Stimulated activated CD8-positive, alpha-beta memory T cell treated with anti-CD3 and anti-CD28 coated beads, Interleukin-4, amount 100 ng/mL, for 1 hour (primary cell): ENCODE measurements at places on chromosomes 6 and 20.

DNA sequence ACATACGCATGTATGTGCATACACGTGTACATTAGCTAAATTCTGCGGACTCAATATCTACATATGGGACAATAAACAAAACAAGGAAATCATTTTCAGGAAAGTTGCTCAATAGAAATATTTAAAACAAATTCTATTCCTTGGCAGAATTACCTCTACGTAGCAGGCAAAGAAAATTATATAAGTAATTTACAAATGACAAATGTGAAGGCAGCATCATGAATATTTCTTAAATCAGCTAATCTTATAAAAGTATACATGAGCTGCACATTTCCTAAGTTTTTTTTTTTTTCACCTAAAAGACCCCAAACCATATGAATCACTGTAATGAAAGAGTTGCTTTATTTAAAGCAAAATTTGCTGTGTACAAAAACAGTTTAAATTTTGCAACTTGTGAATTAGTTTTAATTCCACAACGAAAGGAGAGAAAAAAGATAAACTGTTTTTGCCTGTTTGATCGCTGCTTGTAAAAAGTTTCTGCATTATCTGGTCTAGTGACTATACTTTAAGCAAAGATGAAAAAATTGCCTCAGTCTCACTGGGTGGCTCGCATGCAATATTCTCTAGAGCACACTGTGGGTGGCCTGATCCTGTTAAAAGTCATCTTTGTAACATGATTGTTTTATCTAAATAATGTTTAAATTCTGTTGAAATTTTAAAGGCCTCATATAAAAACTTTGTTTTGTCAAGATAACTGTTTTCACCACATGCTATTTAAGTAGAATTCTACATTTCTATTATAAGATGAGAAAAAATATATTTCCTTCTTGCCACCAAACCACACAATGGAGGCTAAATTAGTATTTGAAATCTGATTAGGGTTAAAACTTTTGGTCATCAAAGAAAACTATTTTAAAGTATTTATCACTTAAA lies 57.1 kb downstream of the HUS1B start:
- no peak for DNase-seq

GRCh38 chr6:151038616-151039015 lies 173.1 kb downstream of the MTHFD1L start:
- no peak for DNase-seq

DNA sequence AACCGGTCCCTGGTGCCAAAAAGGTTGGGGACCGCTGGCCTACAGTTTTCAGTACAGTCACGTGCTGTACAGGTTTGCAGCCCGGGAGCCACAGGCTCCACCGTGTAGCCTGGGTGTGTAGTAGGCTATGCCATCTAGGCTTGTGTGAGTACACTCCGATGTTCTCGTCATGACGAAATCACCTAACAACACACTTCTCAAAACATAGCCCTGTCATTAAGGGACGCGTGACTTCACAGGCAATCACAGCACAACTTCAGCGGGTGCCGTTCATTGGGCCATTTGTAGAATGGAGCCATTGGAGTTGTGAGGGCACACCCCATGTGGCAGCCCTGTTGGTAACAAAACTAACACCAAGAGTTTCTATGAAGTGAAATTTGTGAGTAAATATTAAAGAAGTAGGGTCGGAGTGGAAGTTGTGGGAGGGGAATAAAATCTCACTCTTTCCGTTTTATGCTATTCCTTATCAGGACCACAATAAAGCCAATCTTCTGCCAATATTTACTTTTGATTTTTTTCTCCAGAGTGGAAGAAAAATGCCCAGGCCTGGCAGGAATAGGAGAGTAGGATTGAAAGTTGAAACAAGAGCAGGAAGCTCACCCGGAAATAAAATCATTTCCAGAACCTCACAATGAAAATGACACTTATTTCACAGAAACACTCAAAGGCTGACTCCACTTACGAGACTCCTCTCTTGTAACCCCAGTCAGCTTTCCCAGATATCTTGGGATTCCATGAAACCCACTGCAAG lies 63.7 kb upstream of the PTPN1 start:
- DNase-seq = no peak

DNA sequence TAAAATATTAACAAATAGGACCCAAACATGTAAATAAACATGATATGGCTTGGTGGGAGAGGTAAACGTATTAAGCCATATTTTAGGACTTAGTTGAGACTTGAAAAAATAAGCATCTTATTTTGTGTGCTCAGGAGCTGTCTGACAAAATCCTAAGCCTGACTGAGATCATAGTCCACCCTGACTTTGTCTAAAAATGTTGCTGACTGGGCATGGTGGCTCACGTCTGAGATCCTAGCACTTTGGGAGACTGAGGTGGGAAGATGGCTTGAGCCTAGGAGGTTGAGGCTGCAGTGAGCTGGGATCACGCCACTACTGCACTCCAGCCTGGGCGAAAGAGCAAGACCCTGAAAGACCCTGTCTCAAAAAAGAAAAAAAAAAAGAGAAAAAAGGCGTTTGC lies 52.1 kb downstream of the AIG1 start:
- DNase-seq = no peak

GRCh38 chr6:131954775-131955107 lies 3.6 kb upstream of the CCN2 start:
- no peak for DNase-seq

DNA sequence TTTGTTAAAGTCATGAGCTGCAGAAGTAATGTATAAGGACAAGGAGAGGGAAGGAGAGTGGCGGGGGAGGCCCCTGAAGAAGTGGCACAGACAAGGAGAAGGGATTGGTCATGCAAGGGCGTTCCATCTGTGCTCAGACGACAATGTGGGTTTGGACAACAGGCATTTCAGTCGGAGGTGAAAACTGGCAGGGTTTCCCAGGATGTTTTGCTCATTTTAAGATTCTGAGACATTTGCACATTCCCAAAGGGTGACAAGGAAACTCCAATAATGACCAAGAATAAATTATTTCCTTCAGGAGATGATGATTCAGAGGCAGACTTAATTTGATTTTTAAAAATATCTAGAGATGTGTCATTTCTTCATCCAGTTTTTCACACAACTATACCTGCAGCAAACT lies 181.8 kb downstream of the HIVEP2 start:
- DNase-seq = no peak

GRCh38 chr20:32205843-32206759 lies 1.4 kb downstream of the PLAGL2 start:
- no peak for DNase-seq

GRCh38 chr20:61644378-61645076 lies 392.5 kb downstream of the CDH4 start:
- no peak for DNase-seq

DNA sequence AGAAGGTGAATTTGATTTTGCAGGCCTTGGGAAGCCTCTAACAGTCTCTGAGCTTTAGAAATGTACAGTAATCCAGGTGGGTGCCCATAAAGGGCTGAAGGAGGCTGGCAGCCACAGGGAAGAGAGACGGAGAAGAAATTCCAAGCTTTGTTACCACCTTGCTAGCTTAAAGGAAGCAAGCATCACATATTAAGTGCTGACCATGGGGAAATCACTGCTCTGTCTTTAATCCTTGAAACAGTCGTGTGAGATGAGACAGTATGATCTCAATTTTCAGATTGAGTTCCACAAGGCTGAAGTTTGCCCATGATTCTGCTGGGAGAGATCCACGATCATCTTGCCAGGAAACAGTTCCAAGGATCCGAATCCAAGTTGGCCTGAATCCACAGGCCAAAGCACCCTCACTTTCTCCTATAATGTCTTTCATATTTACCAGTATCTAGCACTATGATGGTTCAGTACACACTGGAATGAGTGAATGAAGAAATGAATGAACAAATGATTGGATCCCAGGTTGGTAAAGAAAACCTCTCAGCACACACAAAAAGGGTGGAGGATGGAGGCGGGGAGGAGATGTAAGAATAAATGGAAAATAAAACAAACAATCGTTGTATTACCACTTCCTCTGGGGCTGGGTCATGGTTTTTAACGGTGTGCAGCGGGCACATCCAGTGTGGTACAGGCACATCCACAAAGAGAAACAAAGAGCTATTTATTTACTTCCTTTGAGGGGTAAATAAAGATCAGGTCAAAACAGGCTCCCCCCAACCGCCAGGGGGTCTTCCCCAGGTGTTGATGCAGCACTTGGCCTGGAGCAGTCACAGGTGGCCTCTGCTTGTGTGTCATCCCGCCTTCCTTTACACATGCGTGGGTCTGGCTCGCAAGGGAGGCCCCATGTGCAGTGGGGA lies 28.2 kb upstream of the TAF8 start:
- no peak for DNase-seq

- DNase-seq = no peak
Observed at GRCh38 chr20:50472693-50473664, 37.2 kb upstream of the PTPN1 start.

DNA sequence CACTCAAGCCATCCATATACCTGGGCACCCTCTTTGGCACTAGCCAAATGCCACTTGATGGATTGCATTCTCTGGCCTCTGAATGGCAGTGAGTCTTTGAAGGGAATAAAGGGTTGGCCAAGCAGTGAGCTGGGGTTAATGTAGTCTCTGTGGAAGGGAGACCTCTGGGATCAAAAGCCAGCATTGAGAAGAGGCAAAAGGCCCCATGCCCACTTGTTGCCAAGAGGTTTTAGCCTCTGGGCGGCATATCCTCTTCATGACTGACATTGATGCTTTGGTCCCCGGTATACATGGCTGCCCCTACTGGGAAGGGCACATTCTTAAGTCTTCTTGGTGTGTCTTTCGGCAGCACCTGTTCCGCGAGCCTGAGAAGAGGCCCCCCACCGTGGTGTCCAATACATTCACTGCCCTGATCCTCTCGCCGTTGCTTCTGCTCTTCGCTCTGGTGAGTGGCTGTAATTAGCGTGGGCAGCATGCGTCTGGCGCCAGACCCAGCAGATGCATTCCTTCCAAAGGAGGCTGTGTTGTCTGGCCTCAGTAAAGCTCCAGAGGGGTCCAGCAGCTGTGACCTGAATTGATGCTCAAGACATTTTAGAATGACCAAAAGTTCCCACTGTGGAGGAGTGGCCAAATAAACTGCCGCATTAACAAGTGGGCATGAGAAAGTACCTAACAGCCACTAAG lies 29.5 kb downstream of the GHRH start:
- no peak for DNase-seq

DNA sequence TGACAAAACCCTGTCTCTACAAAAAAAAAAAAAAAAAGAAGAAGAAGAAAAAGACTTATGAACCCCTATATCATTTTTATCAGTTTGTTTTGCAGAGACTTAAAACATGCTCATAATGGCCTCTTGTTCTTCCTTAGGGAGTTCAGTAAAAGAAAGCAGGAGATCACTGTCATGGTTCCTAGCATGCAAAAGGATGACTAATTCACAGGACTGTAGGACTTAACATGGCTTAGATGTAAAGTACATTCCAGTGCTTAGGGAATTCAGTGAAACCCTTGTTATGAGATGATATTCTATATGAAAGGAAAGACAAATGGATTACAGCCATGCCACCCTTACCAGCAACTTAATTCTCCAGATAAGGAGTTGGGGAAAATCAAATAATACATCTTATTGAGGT lies 29.5 kb downstream of the EEF1A1 start:
- no peak for DNase-seq

GRCh38 chr20:64100946-64101688 lies 6.2 kb downstream of the NPBWR2 start:
- no peak for DNase-seq

DNA sequence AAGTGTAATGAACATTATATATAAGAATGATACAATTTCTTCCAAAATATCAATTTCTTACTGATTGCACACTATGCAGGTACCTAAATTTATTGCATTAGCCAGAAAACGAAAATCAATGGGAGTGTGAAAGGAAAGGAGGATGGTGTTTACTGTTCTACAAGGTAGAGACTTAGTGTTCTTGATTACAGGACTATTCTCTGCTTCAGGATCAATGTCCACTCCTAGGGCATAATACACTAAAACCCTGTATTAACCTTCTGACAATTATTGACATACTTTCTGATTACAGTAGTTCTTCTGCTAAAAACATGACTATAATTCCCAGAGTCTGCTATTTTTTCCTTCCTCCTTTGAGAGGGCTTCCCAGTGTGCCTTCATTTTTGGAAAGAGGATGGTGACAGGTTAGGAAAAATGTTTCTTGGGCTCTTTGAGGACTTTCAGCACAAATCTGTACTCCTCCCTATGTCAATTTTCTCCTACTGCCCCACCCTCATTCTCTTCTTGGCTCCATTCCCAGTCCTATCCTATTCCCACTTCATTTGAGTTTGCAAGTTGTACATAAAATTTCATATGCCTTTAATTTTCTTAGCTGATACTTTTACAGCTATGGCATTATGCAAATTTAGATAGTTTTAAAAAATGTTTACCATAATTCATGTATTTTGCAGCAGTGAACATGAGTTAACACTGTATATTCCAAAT lies 278.9 kb downstream of the CENPW start:
- DNase-seq = no peak

DNA sequence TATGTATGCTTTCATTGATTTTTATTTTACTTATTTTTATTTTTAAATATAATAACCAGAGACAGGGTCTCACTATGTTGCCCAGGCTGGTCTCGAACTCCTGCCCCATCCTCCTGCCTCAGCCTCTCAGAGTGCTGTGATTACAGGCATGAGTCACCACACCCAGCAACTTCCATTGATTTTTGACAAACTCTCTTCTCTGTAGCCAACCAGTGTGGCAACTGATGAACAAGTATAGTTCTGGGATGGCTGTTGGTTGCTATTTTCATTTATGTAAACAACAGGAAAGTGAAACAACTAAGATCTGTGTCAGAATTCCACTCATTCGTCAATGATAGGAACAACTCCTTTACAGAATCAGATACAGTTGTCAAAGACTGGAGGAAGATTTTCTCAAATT lies 356.7 kb upstream of the JARID2 start:
- no peak for DNase-seq

- DNase-seq = no peak
Observed at GRCh38 chr6:122722746-122723145, 56.8 kb upstream of the FABP7 start.

DNA sequence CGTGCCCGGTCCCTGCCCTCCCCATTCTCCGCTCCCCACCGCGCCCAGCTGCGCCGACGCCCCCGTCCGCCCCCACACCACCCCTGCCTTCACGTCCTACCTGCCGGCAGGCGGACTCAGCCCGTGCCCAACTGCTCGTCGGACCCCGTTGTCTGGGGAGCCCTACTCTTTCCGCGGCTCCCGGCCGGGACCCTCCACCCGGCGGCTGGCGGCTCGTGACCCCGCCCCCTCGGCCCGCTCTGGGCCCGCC lies at the start of gene SERAC1:
Gene SERAC1, minus strand, starts transcription at position 223 of the 250 bp plus-strand sequence. CDS start 9,899 bp downstream, outside the sequence.
- no peak for DNase-seq

DNA sequence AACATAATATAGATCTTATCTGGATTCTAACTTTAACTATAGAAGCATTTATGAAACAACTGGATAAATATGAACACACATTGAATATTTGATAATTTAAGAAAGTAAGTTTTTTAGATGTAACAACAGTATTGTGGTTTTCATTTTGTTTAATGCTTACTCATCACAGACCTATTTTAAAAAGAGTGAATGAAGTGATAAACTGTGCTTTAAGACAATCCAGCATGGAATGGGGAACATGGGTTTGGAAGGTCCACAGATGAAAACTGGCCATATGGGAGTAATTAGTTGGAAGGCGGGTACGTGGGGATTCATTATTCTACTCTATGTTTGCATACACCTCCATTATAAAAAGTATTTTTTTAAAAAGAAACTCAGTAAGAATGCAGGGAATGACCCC lies 21.2 kb downstream of the EPB41L2 start:
- no peak for DNase-seq

- no peak for DNase-seq
Observed at GRCh38 chr20:48708116-48708515, 119.7 kb downstream of the PREX1 start.

- DNase-seq = no peak
Observed at GRCh38 chr6:70151616-70152015, 151.3 kb downstream of the COL9A1 start.
